ENCODE measurements at places on chromosomes 1 and 21.

DNA sequence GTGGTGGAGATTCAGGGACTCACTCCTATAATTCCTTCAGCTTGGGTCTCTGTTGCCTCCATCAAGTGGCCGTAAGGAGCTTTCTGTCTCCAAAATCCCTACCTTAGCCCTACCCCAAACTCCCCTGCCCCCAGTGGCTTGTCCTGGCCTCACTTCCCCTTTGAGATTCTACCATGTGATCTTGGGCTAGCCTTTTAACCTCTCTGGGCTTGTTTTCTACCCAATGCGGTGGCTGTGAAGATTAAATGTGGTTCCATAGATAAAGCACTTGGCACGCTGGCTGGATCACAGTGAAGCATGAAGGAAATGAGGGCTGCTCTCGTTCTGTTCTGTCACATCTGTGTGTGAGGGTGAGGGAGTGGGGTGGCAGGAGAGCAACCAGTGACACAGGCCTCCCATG lies 43.6 kb downstream of the FAAH start:
- no peak for DNase-seq

DNA sequence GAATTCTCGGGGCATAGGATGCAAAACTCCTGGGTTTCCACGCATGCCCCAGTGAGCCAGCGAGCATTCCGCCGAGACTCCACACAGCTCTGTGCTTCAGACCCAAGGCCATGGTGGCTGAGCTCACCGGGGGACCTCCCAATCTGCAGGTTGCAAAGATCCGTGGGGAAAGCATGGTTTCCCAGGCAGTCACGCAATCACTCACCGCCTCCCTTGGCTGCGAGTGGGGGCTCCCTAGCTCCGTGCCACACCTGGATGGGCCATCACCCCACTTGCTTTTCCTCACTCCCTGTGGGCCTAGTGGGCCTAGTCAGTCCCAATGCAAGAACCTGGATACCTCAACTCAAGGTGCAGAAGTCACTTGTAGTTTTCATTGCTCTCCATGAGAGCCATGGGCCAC lies 37.0 kb upstream of the SAMD11 start:
- DNase-seq: no peak

DNA sequence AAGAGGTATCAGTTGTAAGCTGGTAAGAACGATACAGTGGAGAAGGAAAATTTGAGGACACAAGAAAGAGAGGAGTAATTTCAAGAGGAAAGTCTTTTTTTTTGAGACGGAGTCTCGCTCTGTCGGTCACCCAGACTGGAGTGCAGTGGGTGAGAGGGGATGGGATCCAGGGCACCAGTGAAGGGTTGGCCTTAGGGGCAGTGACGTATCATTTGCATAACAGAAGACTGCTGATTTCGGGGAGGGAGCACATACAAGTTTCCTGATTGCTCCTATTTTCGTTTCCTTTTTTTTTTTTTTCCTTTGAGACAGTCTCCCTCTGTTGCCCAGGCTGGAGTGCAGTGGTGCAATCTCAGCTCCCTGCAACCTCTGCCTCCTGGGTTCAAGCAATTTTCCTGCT lies 4.2 kb downstream of the S100A13 start:
- DNase-seq: no peak

- no peak for DNase-seq
Measured at GRCh38 chr1:37323486-37324377, 150.6 kb upstream of the ZC3H12A start.

DNA sequence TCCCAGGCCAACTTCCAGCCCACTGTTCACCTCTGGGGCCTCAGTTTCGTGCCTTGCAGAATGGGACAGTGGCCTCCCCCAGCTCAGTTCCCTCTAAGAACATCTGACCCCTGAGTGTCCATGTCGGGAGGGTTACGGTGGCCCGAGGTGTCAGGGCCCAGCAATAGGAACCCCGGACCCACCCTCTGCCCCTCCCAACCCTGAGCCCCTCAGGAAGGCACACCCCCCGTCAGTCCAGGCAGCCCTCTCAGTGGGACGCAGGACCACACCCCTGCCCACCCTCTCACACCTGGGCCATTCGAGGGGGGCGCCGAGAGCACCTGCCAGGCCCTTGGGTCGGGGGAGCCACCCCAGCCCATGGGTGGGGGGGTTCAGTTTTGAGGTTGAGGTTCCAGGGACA lies 447 bp downstream of the TTC34 start:
- DNase-seq: no peak

DNA sequence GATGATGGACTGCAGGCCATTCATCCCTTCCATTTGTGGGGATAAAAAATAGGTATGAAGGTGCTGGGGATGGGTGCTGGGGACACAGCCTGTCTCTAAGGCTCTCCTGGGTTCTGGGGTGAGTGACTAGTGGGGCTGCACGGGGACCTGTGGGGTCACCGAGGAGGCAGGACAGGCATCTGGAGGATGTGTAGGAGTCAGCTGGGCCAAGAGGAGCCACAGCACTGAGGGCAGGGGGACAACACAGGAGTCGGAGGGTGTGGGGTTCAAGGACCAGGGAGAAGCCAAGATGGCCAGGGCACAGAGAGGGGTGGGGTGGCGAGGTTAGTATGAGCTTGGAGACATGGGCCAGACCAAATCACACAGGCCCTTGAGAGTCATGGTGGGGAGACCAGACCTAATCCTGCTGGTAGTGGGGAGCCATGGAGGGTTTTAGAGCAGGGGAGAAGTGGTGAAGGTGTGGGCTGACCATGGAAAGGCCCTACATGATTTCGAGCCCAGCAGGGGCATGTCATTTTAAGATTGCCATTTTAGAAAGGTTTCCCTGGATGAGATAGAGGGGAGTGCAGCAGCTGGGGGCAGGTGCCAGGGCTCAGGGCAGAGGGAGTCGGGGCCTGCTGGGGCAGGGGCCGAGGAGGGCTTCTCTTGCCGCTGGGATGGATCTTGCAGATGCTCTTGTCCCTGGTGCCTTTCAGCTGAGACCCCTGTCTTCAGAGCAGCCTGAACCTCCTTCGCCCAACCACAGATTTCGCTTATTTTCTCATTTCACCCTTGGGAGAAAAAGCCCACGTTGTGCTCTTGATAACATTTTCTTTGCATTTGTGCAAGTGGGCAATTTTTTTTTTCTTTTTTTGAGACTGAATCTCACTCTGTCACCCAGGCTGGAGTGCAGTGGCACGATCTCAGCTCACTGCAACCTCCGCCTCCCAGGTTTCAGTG lies 22.7 kb downstream of the SERINC2 start:
- no peak for DNase-seq

GRCh38 chr1:235571482-235571881 lies 67.2 kb upstream of the B3GALNT2 start:
- DNase-seq: no peak

- no peak for DNase-seq
Measured at GRCh38 chr1:36835696-36836095, 198.6 kb downstream of the GRIK3 start.

GRCh38 chr1:108590957-108591356 lies 31.1 kb downstream of the EEIG2 start:
- peak; percentile 96 for DNase-seq

GRCh38 chr1:197989058-197989457 lies 71.9 kb downstream of the LHX9 start:
- no peak for DNase-seq

DNA sequence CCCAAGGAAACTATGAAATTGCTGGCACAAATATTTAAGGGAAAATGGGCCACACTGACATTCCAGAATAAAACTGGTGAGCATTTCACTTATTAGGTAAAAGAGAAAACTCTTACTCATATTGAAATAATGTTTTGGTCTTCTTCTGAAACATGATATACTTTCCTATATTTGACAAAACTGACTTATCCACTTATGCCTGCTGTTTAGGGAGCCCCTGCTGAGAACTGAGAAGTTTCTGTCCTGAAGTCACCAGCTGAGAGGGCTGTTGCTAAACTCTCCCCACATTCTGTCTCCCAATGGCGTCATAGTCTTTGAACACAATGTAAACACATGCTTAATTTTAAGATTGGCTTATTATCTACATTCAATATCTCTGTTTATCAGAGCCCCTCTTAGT lies 46.8 kb upstream of the ZC3H11B start:
- DNase-seq: peak; percentile 14

GRCh38 chr1:156214024-156214748 lies 1.4 kb downstream of the PMF1 start:
- peak; percentile 58 for DNase-seq

- DNase-seq: peak; percentile 25
Measured at GRCh38 chr1:46131712-46132528, 509 bp downstream of the PIK3R3 start.

- DNase-seq: no peak
Measured at GRCh38 chr1:207283421-207283820, 38.1 kb upstream of the CD55 start.

GRCh38 chr1:234605983-234606783 lies 3.8 kb downstream of the IRF2BP2 start:
- DNase-seq: peak; percentile 47

GRCh38 chr1:119874186-119874585 lies 22.1 kb downstream of the ADAM30 start:
- no peak for DNase-seq

GRCh38 chr21:37462087-37462861 lies 95.7 kb downstream of the DYRK1A start:
- DNase-seq: no peak

GRCh38 chr21:36552434-36552785 lies 72.5 kb upstream of the CLDN14 start:
- no peak for DNase-seq

DNA sequence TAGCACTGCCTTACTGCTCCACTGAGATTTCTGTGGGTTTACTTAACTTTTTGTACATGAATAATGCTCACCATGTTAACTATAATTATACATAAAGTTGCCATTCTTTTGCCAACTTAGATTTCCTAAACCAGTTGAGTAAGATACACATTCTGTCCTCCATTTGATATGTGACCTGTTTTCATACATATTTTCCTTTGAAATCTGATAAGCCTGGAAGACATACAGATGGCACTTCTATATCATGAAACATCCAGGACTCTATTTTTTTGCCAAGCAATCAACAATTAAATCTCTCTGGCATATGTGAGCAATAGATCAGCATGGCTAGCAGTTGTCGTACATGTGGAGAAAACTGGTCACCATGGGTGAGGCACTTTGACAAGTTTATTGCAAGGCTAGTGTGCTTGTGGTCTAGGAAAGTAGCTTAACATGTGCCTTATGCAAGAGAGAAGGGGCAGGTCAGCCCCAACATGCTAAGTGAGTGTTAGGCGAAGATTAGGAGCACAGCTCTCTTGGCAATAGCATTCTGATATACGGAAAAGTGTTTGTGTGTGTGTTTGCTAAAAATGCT lies 14.2 kb downstream of the PRRX1 start:
- DNase-seq: peak; percentile 35

DNA sequence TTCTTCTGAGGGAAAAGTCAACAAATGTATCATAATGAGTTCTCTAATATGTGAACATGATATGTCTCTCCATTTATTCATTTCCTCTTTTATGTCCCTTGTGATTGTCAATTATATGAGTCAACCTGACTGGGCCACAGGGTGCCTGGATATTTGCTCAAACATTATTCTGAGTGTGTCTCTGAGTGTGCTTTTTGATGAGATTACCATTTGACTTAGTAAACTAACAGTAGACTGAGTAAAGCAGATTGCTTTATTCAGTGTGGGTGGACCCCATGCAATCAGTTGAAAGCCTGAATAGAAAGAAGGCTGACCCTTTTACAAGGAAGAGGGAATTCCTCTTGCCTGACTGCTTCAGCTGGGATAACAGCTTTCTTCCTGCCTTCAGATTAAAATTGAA lies 142.6 kb downstream of the SLC35F3 start:
- no peak for DNase-seq

- peak; percentile 9 for DNase-seq
Measured at GRCh38 chr1:169368406-169368769, 393 bp downstream of the BLZF1 start.

DNA sequence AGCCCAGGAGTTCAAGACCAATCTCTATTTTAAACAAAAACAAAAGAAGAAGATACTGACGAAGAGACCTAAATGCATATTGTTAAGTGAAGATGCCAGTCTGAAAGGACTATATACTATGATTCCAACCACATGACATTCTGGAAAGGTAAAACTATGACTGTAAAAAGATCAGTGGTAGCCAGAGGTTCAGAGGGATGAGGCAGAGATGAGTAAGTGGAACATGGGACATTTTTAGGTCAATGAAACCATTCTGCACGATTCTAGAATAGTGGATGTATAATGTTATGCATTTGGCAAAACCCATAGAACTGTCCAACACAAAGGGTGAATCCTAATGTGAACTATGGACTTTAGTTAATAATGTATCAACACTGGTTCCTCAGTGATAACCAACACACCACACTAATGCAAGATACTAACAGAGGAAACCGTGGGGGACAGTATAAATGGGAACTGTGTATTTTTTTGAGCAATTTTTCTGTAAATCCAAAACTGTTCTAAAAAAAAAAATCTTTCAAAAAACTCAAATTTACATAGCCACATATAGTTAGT lies 8.2 kb downstream of the RC3H1 start:
- no peak for DNase-seq

- peak; percentile 94 for DNase-seq
Measured at GRCh38 chr21:26795866-26796329, 49.3 kb downstream of the ADAMTS1 start.

GRCh38 chr1:167157114-167157513 lies 63.2 kb downstream of the STYXL2 start:
- DNase-seq: no peak

DNA sequence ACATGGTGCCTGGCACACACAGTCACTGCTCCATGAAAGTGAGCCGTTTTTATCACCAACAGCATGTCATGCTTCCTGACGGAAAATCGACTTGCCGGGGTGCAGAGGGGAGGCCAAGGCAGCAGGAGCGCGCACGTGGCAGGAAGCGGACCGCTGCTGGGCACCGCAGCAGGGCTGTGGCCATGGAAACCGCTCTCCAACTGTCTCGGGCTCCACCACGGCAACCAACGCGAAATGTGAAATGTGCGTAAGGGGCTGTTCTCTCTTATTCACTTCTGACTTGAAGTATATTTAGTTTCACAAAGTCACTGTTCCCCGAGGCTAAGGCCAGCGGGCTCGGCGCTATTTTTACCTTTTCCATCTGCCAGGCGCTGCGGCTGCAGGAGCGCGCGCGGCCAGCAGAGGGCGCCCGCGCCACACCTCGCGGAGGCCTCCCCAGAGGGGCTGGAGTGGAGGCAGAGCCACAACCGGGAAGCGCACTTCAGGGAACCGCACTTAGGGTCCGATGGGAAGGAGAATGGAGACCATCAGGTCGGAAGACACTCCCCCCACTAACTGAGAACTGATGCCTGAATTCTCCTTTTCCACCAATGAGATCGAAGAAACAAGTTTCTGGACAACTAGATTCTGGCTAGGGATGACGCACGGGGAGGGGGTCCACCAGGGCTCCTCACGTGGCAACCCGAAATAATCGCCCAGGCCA lies 19.7 kb downstream of the RCC2 start:
- DNase-seq: peak; percentile 3

All from HCEC 1CT (cell line).